ENCODE measurements at places on chromosomes 16 and 17.
A peak's percentile ranks its signal among the peaks of the same experiment; 100 is the strongest.

DNA sequence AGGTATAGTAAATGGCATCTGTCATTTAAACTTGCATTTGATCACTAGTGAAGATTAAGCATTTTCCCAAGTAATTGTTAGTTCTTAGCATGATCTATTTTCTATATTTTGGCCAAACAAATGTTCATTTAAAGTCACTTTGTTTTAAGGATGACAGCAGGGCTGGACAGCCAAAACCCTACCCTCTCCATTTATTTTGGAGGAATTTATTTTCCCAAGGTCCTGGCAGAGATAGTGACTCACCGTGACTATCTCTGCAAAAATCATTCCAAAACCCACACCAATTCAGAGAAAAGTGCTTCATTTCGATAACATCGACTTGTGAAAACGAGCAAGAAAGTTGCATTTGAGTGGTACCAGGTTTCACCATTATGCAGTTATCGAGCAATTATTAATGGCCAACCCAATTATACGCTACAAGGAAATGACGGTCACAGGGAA, 665 bp upstream of the AKAP1 start:
- H3K4me3 ChIP-seq, result peak overlapping the region; percentile 87
- H3K4me1 ChIP-seq, result peaks cover 21% of the 10 kb centered on the region
- peak overlapping the region; percentile 97 for H3K27ac ChIP-seq
- H3K36me3 ChIP-seq, result no peaks in the 10 kb centered on the region
- no peak for DNase-seq

DNA sequence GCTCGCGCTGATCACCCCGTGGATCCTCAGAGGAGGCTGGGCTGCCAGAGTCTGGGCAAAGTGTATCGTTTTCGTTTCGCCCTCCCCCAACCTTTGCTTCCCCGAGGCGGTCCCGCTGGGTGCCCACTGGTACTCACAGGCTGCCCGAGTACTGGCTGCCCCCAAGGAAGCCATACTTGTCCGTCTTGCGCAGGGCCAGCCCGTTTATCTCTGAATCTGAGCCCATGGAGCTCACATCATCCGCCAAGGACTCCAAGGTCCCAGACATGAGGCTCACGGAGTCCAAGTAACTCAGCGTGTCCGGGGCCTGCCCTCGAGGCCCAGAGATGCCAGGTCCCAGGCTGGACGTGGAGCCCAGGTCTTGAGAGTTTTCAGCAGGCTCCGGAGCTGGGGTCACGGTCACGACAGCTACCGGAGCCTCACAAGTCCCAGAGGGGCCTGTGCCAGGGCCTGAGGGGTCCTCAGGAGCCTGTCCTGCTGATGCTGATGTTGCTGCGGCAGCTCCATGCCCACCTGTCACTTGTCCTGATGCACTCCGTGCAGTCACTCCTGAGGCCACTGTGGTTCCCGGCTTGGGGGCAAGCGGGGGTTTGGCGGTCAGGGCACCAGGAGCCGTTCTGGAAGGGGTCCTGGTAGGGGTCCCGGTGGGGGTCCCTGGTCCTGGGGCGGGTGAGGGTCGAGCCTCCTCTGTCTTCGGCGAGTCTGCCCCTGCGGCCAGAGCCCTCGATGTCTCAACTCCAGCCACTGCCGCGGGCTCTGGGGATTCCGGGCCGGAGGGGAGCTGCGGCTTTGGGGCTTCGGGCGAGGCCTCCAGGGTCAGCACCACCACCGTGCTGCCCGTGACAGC, 980 bp downstream of the TBC1D10B start:
- peak overlapping the region; percentile 88 for H3K4me3 ChIP-seq
- H3K36me3 ChIP-seq, result peaks cover 1% of the 10 kb centered on the region
- DNase-seq, result no peak
- no peaks in the 10 kb centered on the region for H3K27me3 ChIP-seq
- peaks cover 46% of the 10 kb centered on the region for H3K4me1 ChIP-seq
- peak overlapping the region; percentile 75 for H3K27ac ChIP-seq

- H3K4me1 ChIP-seq, result no peaks in the 10 kb centered on the region
- H3K36me3 ChIP-seq, result peaks cover 77% of the 10 kb centered on the region
- H3K27ac ChIP-seq, result no peak overlapping the region
- no peaks in the 10 kb centered on the region for H3K27me3 ChIP-seq
- DNase-seq, result no peak
- H3K4me3 ChIP-seq, result no peak overlapping the region
Measured at GRCh38 chr17:67747681-67748235, 30.0 kb downstream of the NOL11 start.

DNA sequence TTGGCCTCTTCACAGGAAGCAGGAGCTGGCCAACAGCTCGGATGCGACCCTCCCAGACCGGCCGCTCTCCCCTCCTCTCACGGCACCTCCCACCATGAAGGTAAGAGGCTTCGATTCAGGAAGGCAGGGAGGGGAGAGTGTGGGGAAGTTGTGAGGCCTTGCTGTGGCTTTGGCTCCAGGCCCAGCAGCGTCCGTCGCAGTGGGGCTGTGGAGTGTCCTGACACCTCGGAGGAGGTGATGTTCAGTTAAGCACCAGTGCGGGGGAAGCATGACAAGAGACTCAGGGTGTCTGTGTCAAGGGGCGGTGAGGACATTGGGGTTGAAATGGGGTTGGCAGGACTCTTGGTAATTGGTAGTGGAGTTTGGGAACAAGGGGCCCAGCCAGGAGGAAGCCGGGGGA, 109.0 kb downstream of the RAP1GAP2 start:
- H3K4me1 ChIP-seq, result peaks cover 5% of the 10 kb centered on the region
- DNase-seq, result no peak
- no peaks in the 10 kb centered on the region for H3K36me3 ChIP-seq
- H3K4me3 ChIP-seq, result no peak overlapping the region
- H3K27me3 ChIP-seq, result no peaks in the 10 kb centered on the region

DNA sequence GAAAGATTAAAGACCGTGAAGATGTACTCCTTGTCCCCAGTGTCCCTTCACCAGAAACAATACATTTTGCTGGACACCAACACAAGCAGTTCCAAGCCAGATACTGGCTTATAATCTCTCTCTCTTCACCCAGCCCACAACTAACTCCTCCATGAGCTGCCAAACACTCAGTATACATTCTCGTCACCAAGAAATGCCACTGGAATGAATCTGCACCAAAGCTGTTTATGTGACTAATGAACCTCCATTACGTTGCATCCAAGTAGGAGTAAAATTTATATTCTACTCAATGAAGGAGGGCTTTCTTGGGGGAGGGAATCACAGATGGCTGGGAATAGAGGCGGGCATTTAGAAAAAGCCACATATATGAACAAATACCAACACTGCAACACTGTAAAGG, 20.9 kb upstream of the SOX9 start:
- H3K4me3 ChIP-seq, result no peak overlapping the region
- DNase-seq, result no peak
- H3K27me3 ChIP-seq, result no peaks in the 10 kb centered on the region
- no peaks in the 10 kb centered on the region for H3K4me1 ChIP-seq
- H3K27ac ChIP-seq, result no peak overlapping the region

- H3K27ac ChIP-seq, result no peak overlapping the region
- DNase-seq, result no peak
Measured at GRCh38 chr16:10312784-10313724, 72.8 kb upstream of the ATF7IP2 start.

DNA sequence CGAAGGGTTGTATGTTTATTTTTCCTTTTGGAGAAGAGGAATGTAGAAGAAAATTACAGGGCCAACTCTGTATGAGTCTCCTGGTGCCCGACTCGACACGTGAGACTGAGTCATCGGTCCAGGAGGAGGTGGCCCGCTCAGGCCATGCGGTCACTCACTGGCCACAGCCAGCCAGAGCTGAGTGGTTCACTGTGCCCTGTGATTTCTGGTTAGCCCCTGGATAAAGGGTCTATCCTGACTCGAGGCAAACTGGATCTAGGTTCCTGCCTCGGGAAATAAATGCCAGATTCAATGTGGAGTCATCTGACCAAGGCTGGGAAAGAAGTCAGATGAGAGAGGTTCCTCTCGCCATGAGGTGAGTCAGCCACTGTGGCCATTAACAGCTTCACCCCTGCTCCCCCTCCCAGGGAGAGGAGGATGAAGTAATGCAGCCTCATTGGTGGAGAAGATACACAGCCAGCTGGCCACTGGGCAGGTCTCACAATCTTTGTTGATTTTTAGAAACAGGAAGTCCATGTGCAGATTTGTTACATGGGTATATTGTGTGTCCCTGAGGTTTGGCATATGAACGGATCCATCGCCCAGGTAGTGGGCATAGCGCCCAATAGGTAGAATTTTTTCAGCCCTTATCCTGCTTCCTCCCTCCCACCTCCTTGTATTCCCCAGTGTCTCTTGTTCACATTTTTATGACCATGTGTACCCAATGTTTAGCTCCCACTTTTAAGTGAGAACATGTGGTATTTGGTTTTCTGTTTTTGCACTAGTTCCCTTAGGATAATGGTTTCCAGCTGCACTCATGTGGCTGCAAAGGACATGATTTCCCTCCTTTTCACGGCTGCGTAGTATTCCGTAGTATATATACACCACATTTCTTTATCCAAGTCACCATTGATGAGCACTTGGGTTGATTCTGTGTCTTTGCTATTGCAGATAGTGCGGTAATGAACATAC, 21.7 kb upstream of the USP36 start:
- H3K27me3 ChIP-seq, result no peaks in the 10 kb centered on the region
- no peak overlapping the region for H3K4me3 ChIP-seq
- H3K4me1 ChIP-seq, result peaks cover 21% of the 10 kb centered on the region
